ENCODE measurements at places on chromosomes 16 and 17.
A peak's percentile ranks its signal among the peaks of the same experiment; 100 is the strongest.

DNA sequence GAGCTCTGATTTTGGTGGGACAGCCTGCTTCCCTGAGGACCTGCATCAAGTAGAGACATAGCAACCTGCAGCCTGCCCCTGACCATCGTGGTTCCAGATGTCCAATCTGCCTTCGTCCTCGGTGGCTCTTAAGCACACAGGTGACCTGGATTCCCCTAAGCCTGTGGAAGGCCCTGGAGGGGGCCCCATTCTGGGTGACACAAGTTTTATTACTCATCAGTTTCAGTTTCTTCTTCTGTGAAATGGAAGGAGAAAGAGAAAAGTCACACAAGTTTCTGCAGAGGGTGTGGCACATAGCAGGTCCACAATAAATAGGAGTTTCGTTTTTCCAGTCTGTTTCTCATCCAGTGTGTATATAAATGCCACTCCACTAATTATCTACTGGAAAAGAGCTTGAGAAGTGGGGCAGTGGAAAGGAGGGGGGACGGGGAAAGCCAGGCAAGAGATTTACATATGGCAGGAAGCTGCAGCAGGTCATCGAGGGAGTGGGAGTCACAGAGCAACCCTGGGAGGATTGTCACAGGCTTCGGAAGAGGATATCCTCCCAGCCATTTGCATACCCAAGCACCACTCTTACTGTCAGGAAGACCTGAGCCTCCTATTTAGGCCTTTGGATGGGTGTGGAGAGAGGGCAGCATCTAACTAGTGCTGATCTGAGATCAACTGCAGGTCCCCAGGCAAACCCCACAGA, 10.0 kb upstream of the NOS2 start:
- H3K27ac ChIP-seq = no peak overlapping the region
- peaks cover 6% of the 10 kb centered on the region for H3K4me1 ChIP-seq
- peaks cover 8% of the 10 kb centered on the region for H3K27me3 ChIP-seq
- no peaks in the 10 kb centered on the region for H3K36me3 ChIP-seq

GRCh38 chr17:19718613-19719354, 2.4 kb upstream of the SLC47A2 start:
- no peak overlapping the region for H3K4me3 ChIP-seq
- no peaks in the 10 kb centered on the region for H3K36me3 ChIP-seq
- no peak for DNase-seq
- no peaks in the 10 kb centered on the region for H3K27me3 ChIP-seq
- no peak overlapping the region for H3K27ac ChIP-seq
- H3K4me1 ChIP-seq = peaks cover 21% of the 10 kb centered on the region

DNA sequence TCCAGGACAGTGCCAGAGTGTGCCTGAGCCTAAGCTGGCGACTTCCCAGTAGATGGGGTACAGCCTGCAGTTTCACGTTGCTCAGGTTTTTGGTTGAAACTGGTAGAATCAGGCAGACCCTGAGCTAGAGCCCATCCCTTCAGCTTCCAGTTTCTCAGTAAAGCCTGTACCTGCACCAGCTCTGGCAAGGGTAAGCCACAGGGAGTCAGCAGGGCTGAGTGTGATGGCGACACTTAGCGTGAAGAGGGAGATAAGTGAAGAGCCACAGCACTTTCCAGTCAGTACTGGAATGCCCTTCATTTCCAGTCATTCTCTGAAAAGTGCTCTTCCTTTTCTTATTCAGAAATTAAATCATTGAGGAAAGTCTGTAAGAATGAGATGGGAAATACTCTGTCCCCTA, 22.4 kb downstream of the PLD6 start:
- no peak for DNase-seq
- peaks cover 39% of the 10 kb centered on the region for H3K4me1 ChIP-seq
- H3K4me3 ChIP-seq = no peak overlapping the region

- H3K36me3 ChIP-seq = peaks cover 41% of the 10 kb centered on the region
- H3K4me3 ChIP-seq = no peak overlapping the region
- H3K27me3 ChIP-seq = no peaks in the 10 kb centered on the region
- no peak for DNase-seq
Measured at GRCh38 chr16:65098916-65099315, 22.9 kb downstream of the CDH11 start.

GRCh38 chr16:180681-181564, 664 bp downstream of the HBQ1 start:
- H3K4me3 ChIP-seq = peak overlapping the region; percentile 29
- peaks cover 24% of the 10 kb centered on the region for H3K27me3 ChIP-seq
- H3K27ac ChIP-seq = no peak overlapping the region
- DNase-seq = no peak
- H3K4me1 ChIP-seq = peaks cover 6% of the 10 kb centered on the region
- H3K36me3 ChIP-seq = peaks cover 6% of the 10 kb centered on the region

DNA sequence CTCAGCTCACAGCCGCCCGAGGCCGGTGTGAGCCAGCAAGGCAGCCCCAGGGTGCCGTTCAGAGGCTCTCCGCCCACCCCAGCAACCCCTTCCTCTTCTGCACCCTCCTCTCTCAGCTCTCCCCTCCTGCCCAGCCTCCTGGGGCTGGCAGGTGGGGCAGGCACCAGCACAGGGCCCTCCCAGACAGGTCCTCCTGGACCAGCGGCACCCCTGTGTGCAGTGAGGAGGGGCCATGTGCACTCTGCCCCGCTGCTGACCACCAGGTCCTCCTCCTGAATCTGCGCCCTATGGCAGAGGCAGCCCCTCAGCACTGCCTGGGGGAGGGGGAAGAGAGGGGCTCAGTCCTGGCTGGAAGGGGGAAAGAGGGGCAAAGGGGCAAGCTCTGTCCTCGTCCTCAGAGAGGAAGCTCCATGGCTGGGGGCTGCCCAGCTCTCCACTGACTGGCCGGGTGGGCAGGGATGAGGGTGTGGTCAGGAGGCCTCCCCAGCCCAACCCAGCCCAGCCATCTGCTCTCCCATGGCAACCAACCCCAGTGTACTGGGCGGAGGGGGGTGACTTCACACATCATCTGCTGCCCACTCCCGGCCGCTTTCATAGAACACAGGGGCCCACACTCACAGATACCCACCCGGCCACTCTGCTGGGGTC, 5.4 kb upstream of the BCAR1 start:
- H3K4me1 ChIP-seq = peaks cover 86% of the 10 kb centered on the region
- peak overlapping the region; percentile 94 for H3K27ac ChIP-seq
- peak overlapping the region; percentile 48 for H3K4me3 ChIP-seq

DNA sequence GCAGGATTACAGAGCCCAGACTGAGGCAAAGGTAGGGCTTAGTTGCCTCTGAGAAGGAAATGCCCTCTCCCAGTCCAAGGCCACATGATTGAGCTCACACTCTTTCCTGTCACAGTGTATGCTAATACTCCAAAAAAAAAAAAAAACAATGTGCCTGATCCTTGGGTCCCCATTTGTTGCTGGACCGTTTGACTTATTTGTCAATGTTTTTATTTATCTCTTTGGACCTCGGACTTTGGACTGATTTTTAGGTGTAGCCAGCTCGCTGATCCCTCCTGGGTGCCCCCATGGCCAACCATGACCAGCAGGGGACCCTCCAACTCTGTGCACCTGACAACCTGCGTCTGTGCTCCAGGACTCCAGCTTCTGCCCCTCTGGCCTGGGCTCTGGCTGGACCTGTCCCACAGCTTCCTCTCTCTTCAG, 622 bp upstream of the CCL16 start:
- H3K4me3 ChIP-seq = no peak overlapping the region
- H3K27me3 ChIP-seq = no peaks in the 10 kb centered on the region
- H3K36me3 ChIP-seq = no peaks in the 10 kb centered on the region
- no peak overlapping the region for H3K27ac ChIP-seq
- peak; percentile 66 for DNase-seq

- DNase-seq = no peak
- H3K27ac ChIP-seq = no peak overlapping the region
- no peak overlapping the region for H3K4me3 ChIP-seq
- peaks cover 54% of the 10 kb centered on the region for H3K27me3 ChIP-seq
- H3K4me1 ChIP-seq = no peaks in the 10 kb centered on the region
- H3K36me3 ChIP-seq = no peaks in the 10 kb centered on the region
Measured at GRCh38 chr16:73882033-73882432, 414.6 kb upstream of the PSMD7 start.

GRCh38 chr17:45936610-45937009, 42.3 kb downstream of the MAPT start:
- no peaks in the 10 kb centered on the region for H3K36me3 ChIP-seq
- no peak overlapping the region for H3K27ac ChIP-seq
- H3K4me3 ChIP-seq = no peak overlapping the region
- peaks cover 48% of the 10 kb centered on the region for H3K27me3 ChIP-seq
- H3K4me1 ChIP-seq = no peaks in the 10 kb centered on the region

GRCh38 chr17:32104158-32104557, 38.1 kb upstream of the RHOT1 start:
- DNase-seq = no peak
- H3K4me3 ChIP-seq = no peak overlapping the region
- no peaks in the 10 kb centered on the region for H3K36me3 ChIP-seq
- H3K27me3 ChIP-seq = peaks cover under 1% of the 10 kb centered on the region

GRCh38 chr17:80644536-80644935, 99.9 kb downstream of the RPTOR start:
- no peak overlapping the region for H3K4me3 ChIP-seq
- H3K27ac ChIP-seq = peak overlapping the region; percentile 40
- H3K4me1 ChIP-seq = peaks cover 48% of the 10 kb centered on the region
- H3K27me3 ChIP-seq = no peaks in the 10 kb centered on the region
- peaks cover 11% of the 10 kb centered on the region for H3K36me3 ChIP-seq
- DNase-seq = no peak

- no peak for DNase-seq
- H3K4me1 ChIP-seq = peaks cover 27% of the 10 kb centered on the region
- H3K27ac ChIP-seq = peak overlapping the region; percentile 60
- H3K4me3 ChIP-seq = no peak overlapping the region
- H3K36me3 ChIP-seq = peaks cover 16% of the 10 kb centered on the region
- H3K27me3 ChIP-seq = no peaks in the 10 kb centered on the region
Measured at GRCh38 chr16:89297156-89297874, 79.8 kb downstream of the ZNF778 start.

DNA sequence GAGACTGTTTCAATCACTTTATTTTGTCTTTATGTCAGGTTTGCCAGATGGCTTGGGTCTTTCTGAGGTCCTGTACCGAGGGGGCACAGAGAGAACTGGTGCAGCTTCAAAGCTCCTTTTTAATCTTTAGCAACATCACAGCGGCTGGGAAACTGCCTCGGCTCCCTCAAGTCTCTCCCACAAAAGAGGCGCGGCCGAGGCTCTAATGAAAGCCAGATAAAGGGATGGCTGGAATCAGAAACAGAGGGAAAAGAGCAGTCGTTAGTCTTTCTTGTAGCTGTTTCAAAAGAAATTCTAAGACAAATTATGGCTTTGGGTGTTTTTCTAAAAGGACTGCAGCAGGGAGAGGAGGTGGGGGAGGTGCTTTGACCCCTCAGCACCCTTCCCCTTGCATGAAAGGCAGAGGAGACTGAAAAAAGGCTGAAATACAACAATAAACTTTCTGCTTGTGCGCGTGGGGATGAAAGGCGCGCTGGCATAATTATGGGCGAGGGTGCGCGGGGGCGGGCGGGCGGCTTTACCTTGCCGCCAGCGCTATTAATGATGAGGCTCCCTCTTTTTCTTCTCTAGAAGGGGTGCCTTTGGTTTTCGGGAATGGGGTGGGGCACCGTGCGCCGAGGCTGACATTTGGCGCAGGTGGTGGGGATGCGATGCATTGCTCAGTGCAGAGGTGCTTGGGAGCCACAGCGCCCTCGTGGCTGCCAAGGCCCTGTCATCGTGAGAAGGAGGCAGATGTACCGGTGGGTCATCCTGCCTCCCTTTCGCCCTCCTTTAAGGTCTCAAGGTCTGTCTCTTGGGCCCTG, 22.3 kb upstream of the BRD7 start:
- no peak overlapping the region for H3K4me3 ChIP-seq
- no peak overlapping the region for H3K27ac ChIP-seq
- DNase-seq = no peak
- H3K36me3 ChIP-seq = no peaks in the 10 kb centered on the region

DNA sequence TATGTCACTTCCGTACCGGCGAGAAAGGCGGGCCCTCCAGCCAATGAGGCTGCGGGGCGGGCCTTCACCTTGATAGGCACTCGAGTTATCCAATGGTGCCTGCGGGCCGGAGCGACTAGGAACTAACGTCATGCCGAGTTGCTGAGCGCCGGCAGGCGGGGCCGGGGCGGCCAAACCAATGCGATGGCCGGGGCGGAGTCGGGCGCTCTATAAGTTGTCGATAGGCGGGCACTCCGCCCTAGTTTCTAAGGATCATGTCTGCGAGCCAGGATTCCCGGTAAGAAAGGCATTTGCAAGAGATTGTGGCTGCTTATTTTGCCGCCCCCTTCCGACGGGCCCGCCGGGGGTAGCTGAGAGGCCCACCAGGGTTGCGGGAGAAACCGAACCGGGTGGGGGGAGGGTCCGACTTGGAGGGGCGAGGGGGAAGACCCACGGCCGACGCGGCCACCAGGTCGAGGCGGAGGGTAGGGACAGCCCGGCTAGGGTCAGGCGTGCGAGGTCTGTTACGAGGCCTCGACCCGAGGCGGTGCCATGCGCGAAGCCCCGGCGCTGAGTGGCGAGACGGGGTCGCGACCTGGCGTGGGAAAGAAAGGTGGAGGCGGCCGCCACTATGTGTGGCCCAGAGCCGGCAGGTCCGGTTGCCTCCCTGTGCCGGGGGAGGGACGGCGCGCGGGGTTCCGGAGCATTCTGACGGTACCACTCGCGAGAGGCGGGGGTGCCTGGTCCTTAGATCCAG, 6.7 kb upstream of the CD68 start:
- no peaks in the 10 kb centered on the region for H3K27me3 ChIP-seq
- H3K4me1 ChIP-seq = peaks cover 37% of the 10 kb centered on the region
- H3K27ac ChIP-seq = peak overlapping the region; percentile 98
- peaks cover 43% of the 10 kb centered on the region for H3K36me3 ChIP-seq
- DNase-seq = peak; percentile 100

DNA sequence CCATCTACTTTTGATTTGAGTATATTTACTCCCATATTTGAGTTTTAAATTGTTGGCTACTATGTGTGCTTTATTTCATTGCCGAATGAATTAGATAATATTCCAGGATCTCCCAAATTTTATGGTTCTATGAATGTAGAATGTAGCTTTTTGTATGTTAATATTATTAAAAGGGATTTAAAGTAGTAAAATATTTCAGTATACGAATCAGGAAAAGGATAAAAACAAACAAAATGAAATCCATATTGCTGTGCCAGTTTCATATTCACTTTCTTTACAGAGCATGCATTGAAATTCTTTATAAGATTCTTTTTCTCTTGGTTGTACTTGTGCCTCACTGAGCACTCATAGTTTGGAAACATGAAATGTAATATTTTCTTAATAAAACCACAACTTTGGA, 155.1 kb downstream of the CHD9 start:
- peaks cover 10% of the 10 kb centered on the region for H3K36me3 ChIP-seq
- H3K4me1 ChIP-seq = peaks cover 58% of the 10 kb centered on the region
- H3K4me3 ChIP-seq = peak overlapping the region; percentile 84
- peak overlapping the region; percentile 90 for H3K27ac ChIP-seq

GRCh38 chr16:80899809-80900592, 95.6 kb upstream of the CDYL2 start:
- no peak for DNase-seq
- H3K4me1 ChIP-seq = no peaks in the 10 kb centered on the region
- no peaks in the 10 kb centered on the region for H3K36me3 ChIP-seq
- no peaks in the 10 kb centered on the region for H3K27me3 ChIP-seq
- no peak overlapping the region for H3K4me3 ChIP-seq

Measured in osteocyte (in vitro differentiated cells).